ENCODE measurements at places on chromosomes 5 and 9.

GRCh38 chr9:76425677-76426453, 31.6 kb upstream of the RFK start:
- no peaks in the 10 kb centered on the region for H3K4me1 ChIP-seq
- no peak for DNase-seq
- H3K27me3 ChIP-seq: no peaks in the 10 kb centered on the region
- H3K27ac ChIP-seq: no peak overlapping the region
- no peaks in the 10 kb centered on the region for H3K36me3 ChIP-seq
- no peak overlapping the region for H3K4me3 ChIP-seq

GRCh38 chr5:40689438-40689837, 9.7 kb downstream of the PTGER4 start:
- no peak overlapping the region for H3K27ac ChIP-seq
- H3K27me3 ChIP-seq: no peaks in the 10 kb centered on the region
- H3K4me1 ChIP-seq: peaks cover 9% of the 10 kb centered on the region
- H3K36me3 ChIP-seq: peaks cover 26% of the 10 kb centered on the region
- H3K4me3 ChIP-seq: no peak overlapping the region

GRCh38 chr9:126223798-126224531, 102.7 kb upstream of the MVB12B start:
- H3K4me1 ChIP-seq: peaks cover 12% of the 10 kb centered on the region
- no peak overlapping the region for H3K27ac ChIP-seq
- DNase-seq: no peak
- peaks cover 8% of the 10 kb centered on the region for H3K27me3 ChIP-seq

DNA sequence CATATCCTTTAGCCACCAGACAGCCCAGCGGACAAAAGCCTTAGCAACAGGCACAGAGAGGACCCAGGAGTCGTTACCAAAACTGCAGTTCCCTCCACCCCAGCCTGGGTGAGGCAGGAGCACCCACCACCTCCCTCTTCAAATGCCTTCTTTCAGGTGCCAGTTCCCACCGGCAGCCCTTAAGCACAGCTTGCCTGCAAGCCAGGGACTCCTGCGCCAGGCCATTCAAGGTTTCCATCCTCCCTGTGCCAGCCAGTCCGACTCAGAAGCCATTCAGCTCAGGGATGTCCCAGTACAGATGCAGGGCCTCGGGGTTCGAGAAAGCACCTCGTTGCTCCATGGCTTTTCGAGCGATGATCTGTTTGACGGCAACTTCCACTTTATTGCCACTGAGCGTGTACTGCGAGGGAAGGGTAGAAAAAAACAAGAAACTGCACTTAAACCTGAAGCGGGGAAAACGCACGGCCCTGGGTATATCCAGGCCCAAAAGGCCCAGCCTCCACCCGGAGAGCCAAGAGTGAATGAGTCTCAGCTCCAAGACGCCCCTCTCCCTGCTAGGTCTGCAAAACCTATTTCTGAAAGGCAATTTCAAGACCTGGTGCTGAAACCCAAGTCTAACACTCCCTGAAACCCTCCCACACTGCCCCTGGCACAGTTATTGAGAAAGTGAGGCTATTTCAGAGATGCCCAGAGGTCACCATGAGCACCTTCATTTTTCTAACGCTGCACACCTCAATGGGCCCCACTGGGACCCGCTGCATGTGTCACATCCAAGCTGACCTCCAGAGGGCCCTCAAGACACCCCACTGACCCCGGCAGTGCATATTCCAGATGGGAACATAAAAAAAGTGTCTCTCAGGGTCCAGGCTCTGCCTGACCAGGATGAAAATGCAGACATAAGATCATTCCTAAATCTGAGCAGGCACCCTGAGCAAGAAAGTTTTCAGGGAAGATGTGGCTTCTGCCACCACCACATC, 36.8 kb upstream of the ZNF354A start:
- no peak overlapping the region for H3K27ac ChIP-seq
- no peaks in the 10 kb centered on the region for H3K27me3 ChIP-seq
- no peaks in the 10 kb centered on the region for H3K36me3 ChIP-seq

GRCh38 chr5:619444-619843, 7.3 kb downstream of the CEP72 start:
- H3K27ac ChIP-seq: no peak overlapping the region
- peaks cover 67% of the 10 kb centered on the region for H3K36me3 ChIP-seq
- no peak for DNase-seq
- H3K27me3 ChIP-seq: no peaks in the 10 kb centered on the region

DNA sequence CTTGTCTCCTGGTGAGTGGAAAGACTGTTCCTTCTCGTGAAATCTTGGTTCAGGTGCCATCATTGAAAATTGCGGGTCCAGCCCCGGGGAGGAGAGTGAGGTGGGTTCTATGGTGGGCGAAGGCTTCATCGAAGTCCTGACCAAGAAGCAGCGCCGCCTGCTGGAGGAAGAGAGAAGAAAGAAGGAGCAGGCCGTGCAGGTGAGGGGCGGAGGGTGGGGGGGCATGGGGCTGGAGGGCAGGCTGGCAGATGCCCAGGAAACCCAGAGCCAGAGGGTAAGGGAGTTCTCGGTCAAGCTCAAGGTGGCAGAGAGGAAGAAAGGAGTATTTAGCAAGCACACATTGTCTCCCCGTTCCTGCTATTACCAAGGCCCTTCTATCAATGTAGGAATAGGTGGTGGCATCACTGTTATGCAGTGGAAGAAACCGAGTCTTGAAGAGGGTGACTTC, 24.3 kb upstream of the POMT1 start:
- peaks cover 99% of the 10 kb centered on the region for H3K36me3 ChIP-seq
- no peak overlapping the region for H3K4me3 ChIP-seq
- no peaks in the 10 kb centered on the region for H3K27me3 ChIP-seq
- H3K27ac ChIP-seq: no peak overlapping the region
- peak; percentile 79 for DNase-seq

DNA sequence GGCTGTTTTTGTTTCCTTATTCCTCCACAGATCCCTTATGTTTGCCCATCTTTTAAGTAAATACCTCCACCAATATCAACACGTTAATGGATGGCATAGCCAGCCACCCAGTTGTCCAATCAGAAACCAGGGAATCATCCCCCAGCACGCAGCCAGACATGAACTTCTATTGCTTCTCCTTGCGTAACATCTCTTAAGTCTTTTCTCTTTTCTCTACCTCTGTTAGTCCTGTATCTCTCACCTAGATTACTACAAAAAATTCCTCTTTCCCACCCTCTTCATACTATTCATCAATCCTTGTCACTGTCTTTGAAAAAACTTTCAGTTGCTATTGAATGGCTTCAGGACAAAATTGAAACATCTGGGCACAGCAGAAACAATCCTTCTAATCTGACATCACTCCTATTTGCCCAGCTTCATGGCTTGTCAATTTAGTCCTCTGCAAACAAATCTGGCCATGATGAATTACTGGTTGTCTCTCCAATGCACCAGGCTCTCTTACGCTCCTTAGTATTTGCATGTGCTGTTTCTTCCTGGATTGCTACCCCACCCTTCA, 349.3 kb downstream of the RAB3C start:
- DNase-seq: no peak
- no peak overlapping the region for H3K4me3 ChIP-seq

- H3K4me3 ChIP-seq: no peak overlapping the region
- H3K27me3 ChIP-seq: no peaks in the 10 kb centered on the region
- peaks cover 10% of the 10 kb centered on the region for H3K36me3 ChIP-seq
- no peak for DNase-seq
- peaks cover 5% of the 10 kb centered on the region for H3K4me1 ChIP-seq
Observed at GRCh38 chr9:34442770-34443169, 15.6 kb downstream of the FAM219A start.

- peak overlapping the region; percentile 93 for H3K27ac ChIP-seq
- peak overlapping the region; percentile 92 for H3K4me3 ChIP-seq
- no peaks in the 10 kb centered on the region for H3K36me3 ChIP-seq
- peak; percentile 33 for DNase-seq
Observed at GRCh38 chr9:15509931-15510788, 610 bp downstream of the PSIP1 start.

DNA sequence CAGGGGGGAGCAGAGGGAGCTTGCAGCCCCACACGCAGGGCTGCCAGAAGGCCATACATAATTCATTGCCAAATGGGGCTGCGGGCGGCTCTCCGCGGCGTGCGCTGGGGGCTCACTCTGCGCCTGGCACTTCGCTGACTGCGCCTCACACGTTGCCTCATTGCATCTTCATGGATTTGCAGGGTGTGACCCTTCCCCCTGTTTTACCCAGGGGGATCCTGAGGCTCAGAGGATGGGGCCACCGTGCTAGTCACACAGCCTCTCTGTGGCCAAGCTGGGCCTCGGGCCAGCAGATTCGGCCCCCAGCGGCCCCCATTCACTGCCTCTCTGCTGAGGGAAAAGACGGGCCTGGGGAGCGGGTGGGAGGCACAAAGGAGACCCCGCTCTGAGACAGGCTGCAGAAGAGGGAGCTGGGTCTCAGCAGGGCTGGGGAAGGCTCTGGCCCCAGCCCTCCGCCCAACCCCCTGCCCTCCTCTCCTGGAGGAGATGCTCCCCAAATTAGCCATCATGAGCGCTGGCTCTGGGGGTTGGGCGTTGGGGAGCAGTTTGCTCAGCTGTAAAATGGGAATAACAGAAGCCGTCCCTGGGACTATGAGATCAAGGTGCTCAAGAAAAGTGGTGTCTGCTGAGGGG, 115.5 kb downstream of the C9orf50 start:
- no peak for DNase-seq
- H3K4me3 ChIP-seq: no peak overlapping the region
- peaks cover 4% of the 10 kb centered on the region for H3K36me3 ChIP-seq
- H3K27me3 ChIP-seq: no peaks in the 10 kb centered on the region
- H3K27ac ChIP-seq: no peak overlapping the region
- peaks cover 20% of the 10 kb centered on the region for H3K4me1 ChIP-seq

DNA sequence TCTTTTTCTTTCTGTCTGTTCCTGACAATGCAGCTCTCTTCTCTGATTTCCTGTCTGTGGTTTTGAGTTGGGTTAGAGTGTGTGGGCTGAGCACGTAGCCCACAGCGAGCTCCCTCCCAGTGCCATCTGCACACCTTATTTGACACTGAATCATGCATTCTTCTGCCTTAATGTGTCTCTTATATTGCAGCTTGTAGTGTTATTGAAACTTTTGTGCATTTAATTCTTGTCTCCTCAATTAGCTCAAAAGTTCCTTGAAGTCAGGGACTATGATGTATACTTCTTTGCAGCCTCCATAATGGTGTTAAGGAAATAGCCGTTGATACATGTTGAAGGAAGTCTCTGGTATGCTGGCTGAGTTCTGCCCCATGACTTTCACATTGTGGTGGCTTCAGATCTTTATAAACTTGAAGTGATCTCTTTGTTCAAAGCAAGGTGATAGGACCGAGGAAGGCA, 576.2 kb upstream of the CLINT1 start:
- no peaks in the 10 kb centered on the region for H3K27me3 ChIP-seq
- DNase-seq: no peak

DNA sequence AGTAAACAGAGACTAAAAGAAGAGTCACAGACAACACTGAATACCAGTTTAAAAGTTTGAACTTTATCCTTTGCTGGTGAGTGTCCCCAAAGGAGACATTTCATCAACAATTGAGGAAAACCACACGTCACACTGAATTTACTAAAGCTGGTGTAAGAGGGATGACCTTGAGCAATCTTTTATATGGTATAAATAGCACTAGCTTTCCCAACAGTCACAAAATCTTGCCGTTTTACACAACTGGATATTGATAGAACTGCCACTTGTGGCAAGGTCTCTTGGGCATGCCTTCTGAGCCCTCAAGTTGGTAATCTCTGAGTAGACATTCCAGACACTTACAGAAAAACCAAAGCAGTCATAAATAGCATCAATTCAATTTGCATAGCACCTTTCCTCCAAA, 311.5 kb upstream of the TARS1 start:
- H3K27ac ChIP-seq: no peak overlapping the region
- H3K36me3 ChIP-seq: no peaks in the 10 kb centered on the region
- no peak overlapping the region for H3K4me3 ChIP-seq
- H3K4me1 ChIP-seq: no peaks in the 10 kb centered on the region

GRCh38 chr5:124973661-124974060, 227.2 kb upstream of the ZNF608 start:
- no peaks in the 10 kb centered on the region for H3K4me1 ChIP-seq
- no peak overlapping the region for H3K4me3 ChIP-seq
- DNase-seq: no peak
- no peaks in the 10 kb centered on the region for H3K27me3 ChIP-seq

DNA sequence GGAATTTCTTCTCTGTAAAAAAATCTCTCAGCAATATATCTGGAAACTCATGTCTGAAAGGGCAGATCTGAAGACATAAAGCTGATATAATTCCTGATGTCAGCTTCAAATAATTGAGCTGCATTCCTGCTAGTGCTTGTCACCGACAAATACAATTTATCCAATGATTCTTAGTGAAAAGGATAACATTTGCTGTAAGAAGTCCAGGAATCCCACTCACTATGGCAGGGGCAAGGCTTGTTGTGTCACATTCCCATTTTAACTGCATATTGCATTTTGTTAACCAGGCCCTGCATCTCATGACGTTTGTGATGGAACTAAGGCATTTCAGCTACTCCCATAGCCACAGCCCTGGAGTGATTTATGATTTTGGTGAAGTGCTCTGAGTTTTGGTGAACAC, 160.1 kb upstream of the DAB2 start:
- H3K4me3 ChIP-seq: no peak overlapping the region
- H3K36me3 ChIP-seq: no peaks in the 10 kb centered on the region
- no peak for DNase-seq
- no peak overlapping the region for H3K27ac ChIP-seq
- peaks cover 10% of the 10 kb centered on the region for H3K4me1 ChIP-seq

DNA sequence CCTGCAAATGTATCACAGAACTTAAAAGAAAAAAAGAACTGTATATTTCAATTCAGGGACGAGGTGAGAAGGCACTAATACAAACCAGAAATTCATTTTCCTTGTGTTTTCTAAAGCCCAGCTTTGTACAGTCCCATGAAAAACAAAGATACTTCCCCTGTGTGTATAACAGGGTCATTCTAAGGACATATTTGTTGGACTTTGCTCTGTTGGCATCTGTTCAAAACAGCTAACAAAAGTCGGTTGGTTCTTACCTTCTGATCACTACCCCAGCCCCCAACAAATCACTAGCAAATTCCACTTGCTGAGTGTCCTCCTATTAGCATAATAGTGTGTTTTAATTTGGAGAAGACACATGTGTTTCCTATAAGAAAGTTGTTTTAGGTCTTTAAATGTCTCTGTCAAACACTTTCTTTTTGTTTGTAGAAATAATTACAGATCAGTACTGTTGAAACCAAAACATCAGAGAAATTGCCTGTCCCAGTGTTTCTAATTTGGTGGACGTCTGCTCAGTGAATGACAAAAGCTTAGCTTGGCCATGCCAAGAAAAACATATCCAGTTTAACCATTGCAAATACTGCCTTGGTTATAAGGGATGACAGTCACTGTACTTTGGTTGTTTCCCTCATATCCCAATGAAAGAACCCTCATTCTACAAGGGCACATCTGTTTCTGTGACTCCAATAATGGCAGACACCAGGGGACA, 480.5 kb downstream of the EBF1 start:
- H3K4me3 ChIP-seq: no peak overlapping the region
- no peaks in the 10 kb centered on the region for H3K27me3 ChIP-seq

- H3K36me3 ChIP-seq: peaks cover 7% of the 10 kb centered on the region
- no peaks in the 10 kb centered on the region for H3K27me3 ChIP-seq
- DNase-seq: peak; percentile 66
- peak overlapping the region; percentile 95 for H3K27ac ChIP-seq
Observed at GRCh38 chr5:40681363-40682153, 1.8 kb downstream of the PTGER4 start.

Data from stomach (tissue), 19 donors.